ENCODE measurements at places on chromosomes 1 and 21. TPM values are rescaled to one million over a fixed set of nuclear protein-coding genes. Genes with fewer than 3 reads are reported as not detected.

DNA sequence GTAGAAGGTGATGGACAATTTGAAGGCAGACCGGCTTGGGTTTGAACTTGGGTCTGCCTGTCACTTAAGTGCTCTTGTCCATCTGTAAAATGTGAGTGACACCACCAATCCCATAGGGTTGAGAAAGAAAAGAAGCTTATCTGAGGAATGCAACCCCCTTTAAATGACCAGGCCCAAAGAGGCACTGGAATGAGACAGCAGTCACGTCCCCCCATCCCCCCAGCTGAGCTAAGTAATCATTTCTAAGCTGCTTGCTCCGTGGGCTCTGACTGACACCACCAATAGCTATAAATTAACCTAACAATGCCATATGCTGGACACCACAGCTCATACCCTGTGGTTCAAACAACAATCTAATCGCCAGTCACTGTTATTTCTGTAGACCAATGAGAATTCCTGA lies 15.1 kb downstream of the LCA5L start:
- no peaks in the 10 kb centered on the region for H3K4me1 ChIP-seq
- no peak overlapping the region for H3K27ac ChIP-seq
- H3K27me3 ChIP-seq: no peaks in the 10 kb centered on the region
- no peak for DNase-seq

- peaks cover 7% of the 10 kb centered on the region for H3K27me3 ChIP-seq
- no peak for DNase-seq
- no peak overlapping the region for H3K27ac ChIP-seq
- no peaks in the 10 kb centered on the region for H3K36me3 ChIP-seq
- no peak overlapping the region for H3K4me3 ChIP-seq
Measured at GRCh38 chr1:213728593-213729536, 258.9 kb upstream of the PROX1 start.

DNA sequence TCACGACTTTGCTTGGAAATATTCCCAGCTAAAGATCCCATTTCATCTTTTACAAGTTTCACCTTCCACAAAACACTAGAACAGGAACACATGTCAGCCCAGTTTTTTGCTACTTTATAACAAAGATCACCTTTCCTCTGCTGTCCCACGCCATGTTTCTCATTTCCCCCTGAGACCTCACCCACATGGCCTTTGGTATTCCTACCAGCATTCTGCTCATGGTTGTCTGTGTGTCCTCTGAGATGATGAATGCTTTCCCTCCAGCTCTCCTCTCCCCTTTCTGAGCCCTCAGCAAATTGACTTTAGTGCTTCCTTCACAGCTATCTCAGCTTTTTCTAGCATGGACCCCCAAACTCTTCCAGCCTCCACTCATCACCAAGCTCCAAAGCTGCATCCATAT lies 32.3 kb upstream of the ABCG1 start:
- H3K4me1 ChIP-seq: no peaks in the 10 kb centered on the region
- no peak overlapping the region for H3K27ac ChIP-seq
- H3K4me3 ChIP-seq: no peak overlapping the region

- H3K4me3 ChIP-seq: peak overlapping the region; percentile 45
- DNase-seq: peak; percentile 64
- H3K27me3 ChIP-seq: no peaks in the 10 kb centered on the region
- peak overlapping the region; percentile 88 for H3K27ac ChIP-seq
Measured at GRCh38 chr1:94863919-94864318, 43.8 kb downstream of the SLC44A3 start.

DNA sequence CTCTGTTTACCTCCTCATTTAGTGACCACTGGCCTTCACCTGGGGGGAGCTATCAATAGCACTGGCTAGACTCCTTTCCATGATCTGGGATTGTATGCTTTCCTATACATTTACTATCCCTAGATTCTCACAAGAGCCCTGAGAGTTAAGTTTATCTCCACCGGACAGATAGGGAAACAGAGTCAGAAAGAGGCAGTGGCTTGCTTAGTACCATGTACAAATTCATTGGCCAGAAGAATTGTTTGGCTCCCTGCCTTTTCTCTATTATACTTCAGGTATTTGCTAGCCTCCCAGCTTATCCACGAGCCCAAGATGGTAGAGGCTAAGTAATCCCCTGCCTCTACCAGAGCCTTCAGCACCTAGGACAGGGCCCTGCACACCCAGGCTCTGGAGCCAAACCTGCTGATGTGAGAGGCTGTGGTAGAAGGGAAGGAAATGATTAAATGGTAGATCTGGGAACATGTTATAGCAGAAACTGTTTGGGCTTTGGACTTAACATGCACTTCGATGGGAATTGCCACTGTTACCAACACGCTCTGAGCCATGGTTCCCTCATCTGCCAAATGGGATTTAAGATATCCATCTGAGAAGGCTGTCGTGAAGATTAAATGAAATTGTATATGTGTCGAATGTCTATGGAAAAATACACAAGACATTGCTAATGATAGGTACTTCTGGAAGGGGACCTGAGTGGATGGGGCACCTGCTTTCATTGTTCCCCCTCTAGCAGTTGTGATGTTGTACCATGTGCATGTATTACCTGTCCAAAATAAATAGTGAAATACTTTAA lies 3.1 kb upstream of the BLACAT1 start:
- H3K27ac ChIP-seq: no peak overlapping the region
- H3K4me3 ChIP-seq: no peak overlapping the region
- H3K4me1 ChIP-seq: peaks cover 8% of the 10 kb centered on the region
- DNase-seq: peak; percentile 72

The LRRC38 gene
- not detected for total RNA-seq

GRCh38 chr1:78570539-78570938 lies 49.7 kb upstream of the IFI44L start:
- DNase-seq: no peak
- no peak overlapping the region for H3K27ac ChIP-seq
- H3K4me1 ChIP-seq: no peaks in the 10 kb centered on the region
- H3K36me3 ChIP-seq: no peaks in the 10 kb centered on the region
- H3K4me3 ChIP-seq: no peak overlapping the region

Measured in Calu3 (cell line).